ENCODE measurements at places on chromosomes 16 and 17. TPM values are rescaled to one million over a fixed set of nuclear protein-coding genes. Genes with fewer than 3 reads are reported as not detected.

- peak; percentile 78 for DNase-seq
Observed at GRCh38 chr16:10362077-10362863, 23.6 kb upstream of the ATF7IP2 start.

DNA sequence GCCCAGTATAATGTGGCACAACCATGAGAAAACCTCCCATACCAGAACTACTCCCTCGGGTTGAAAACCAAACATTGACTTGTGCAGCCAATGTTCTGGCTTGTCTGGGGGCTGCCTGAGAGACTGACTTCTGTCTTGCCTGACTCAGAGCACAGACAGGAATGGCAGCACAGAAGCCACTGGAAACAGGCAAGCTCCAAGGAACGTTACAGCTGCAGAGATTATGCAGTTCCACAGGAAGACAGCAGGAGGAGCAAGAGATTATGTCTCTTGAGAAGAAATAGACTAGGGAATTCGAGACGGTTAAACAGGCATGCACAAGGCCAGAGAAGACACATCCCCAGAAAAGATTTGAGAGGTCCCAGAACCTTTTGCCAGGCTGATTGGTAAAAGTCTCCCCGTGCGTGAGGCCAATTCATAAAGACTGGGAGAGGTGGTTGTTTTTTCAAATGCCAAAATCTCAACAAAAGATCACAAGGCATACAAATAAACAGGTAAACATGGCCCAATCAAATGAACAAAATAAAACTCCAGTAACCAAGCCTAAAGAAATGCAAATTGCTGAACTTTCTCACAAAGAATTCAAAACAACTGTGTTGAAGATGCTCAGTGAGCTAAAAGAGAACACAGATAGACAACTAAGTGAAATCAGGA, 90.6 kb upstream of the CDH5 start:
- peak; percentile 72 for DNase-seq

- peak; percentile 85 for DNase-seq
Observed at GRCh38 chr16:83215406-83216001, 588.7 kb downstream of the CDH13 start.

DNA sequence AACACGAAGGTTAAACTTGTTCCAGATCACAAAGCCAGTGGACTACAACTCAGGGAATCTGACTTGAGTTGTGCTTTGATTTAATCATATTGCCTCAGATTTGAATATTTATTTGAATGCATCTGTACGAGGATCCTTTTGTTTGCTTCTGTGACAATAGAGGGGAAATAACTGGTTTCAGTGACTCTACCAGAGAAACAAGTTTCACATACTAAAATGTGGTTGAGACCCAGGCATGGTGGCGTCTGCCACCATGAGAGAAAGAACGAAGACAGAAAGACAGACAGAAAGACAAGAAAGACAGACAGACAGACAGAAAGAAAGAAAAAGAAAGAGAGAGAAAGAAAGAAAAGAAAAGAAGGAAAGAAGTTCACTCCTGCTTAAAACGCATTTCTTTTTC, 24.0 kb downstream of the YWHAE start:
- DNase-seq, result no peak

- DNase-seq, result no peak
Observed at GRCh38 chr16:58828901-58829545, 94.9 kb upstream of the GOT2 start.

GRCh38 chr17:44927696-44928095, 12.4 kb upstream of the GFAP start:
- DNase-seq, result no peak

DNA sequence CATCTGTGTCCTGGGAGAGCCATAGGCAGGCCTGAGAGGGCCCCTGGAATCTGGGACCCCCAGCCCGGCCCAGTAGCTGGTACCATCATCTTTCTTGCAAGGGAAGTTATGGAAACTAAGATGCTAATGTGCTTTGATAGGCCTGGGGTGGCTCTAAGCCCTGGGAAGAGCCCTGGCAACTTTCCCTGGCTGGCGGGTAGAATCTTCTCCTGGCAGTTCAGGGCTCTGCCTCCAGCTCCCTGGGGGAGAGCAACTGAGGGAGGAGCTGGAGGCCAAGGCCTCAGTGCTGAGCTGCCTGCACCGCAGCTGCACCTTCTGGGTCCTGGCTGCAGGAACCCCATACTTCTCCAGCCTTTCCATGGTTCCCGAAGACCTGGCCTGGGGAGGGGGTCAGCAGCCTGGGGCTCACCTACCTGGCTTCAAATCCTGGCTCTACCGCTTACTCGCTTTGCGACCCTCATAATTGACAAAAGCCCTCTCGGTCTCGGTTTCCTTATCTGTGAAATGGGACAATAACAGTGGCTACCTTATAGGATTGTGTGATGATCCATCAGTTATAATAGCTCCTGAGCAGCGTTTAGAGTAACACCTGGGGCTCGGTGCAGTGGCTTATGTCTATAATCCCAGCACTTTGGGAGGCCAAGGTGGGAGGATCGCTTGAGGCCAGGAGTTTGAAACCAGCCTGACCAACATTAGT, 333.7 kb downstream of the SEC14L1 start:
- no peak for DNase-seq

DNA sequence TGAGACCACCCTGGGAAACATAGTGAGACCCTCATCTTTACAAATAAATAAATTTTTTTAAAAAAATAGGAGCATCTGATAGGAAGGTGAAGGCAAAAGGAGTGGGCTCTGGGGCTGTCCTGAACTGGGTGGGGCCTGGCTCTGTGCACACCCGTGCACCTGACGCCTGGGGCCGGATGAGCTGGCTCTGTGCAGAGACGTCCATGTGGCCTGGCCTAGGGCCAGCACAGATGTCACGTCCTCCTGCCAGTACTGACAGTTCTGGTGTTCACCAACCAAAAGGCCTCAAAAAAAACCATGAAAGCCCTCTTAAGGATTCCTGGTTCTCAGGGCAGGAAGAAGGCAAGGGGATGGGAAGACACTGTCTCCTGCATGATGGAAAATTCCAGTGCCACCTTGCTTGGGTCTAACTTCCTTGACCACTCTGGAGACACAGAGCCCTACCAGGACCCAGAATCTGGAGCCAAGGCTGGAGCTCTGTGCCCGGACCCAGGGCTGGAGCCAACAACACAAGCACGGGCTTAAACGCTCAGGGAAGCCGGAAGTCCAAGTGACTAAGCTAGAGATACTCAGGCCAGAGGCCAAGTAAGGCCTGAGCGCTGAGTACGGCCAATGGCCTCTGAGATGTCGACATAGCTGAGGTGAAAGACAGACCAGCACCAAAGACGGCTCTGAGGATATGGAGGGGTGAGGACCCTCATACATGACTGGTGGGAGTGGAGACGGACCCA, 32.9 kb downstream of the COPRS start:
- no peak for DNase-seq

DNA sequence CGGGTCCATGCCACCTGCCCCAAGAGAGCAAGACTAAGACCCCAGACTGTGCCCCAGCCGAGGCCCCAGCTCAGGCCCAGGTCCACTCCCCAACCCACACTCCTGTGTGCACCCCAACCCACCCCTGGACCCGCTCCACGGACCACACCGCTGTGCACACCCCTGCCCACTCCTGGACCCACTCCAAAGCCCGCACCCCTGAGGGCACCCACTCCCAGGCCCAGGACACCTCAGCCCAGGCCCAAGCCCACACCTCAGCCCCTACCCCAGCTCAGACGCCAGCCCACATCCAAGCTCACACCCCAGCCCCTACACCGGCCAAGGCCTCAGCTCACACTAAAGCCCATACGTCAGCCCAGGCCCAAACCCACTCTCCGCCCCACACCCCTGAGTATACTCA, 1.1 kb downstream of the SPEM3 start:
- no peak for DNase-seq

DNA sequence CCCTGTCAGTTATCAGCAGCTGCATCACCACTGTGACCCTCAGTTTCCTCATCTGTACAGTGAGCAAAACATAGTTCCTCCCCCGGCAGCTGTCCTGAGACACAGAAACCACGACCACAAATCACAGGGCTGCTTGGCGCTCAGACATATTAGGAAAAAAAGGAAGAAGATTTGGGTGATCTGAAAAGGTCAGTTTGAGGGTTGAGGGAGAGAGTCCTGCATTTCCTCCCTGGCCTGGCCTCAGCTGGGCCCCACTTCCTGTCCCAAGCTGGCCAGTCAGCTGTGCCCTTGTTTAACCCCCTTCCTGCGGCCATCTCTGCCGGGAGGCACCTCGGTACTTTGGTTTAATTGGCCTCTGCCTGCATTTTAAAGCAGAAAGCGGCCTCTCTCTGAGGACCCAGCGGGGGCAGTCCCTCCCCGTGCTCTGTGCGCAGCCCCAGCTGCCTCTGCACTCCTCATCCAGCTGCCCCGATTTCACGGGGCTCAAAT, 24.0 kb upstream of the CIBAR2 start:
- no peak for DNase-seq

- no peak for DNase-seq
Observed at GRCh38 chr16:867421-868385, 67.2 kb upstream of the GNG13 start.

- no peak for DNase-seq
Observed at GRCh38 chr16:31527734-31528274, at the start of gene AHSP. Gene AHSP (plus strand): TSS chr16:31527900. CDS start chr16:31528140, 240 bp downstream.

DNA sequence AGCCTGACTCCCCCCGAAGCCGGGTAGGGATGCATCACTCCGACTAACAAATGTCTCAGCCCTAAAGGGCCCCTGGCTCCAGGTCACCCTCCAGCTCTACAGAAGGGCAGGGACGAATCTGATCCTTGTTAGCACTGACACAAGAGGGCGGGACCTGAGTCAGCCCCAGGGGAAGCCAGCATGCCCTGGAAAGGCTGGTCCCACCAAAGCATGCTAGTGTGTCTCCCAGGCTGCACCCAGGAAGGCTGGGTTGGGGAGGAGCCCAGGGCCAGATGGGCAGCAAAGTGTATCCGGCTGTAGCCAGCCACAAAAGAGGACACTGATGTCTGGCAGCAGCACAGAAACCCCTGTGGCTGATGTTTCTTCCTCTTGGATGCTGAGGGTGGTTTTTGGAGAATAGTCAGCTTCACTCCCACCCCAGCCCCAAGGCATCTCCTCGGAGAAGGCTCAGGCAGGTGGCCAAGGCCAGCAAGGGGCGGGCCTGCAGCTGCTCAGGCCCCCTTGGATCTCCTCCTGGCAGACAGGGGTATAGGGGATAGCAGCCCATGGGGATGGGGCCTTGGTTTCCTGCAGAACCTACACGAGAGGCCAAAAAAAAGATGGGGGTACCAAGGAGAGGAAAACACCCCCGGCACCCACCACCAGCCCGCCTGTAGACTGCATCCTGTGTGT, 11.0 kb downstream of the NATD1 start:
- no peak for DNase-seq

GRCh38 chr17:47712330-47713023, 18.5 kb downstream of the TBKBP1 start:
- no peak for DNase-seq

DNA sequence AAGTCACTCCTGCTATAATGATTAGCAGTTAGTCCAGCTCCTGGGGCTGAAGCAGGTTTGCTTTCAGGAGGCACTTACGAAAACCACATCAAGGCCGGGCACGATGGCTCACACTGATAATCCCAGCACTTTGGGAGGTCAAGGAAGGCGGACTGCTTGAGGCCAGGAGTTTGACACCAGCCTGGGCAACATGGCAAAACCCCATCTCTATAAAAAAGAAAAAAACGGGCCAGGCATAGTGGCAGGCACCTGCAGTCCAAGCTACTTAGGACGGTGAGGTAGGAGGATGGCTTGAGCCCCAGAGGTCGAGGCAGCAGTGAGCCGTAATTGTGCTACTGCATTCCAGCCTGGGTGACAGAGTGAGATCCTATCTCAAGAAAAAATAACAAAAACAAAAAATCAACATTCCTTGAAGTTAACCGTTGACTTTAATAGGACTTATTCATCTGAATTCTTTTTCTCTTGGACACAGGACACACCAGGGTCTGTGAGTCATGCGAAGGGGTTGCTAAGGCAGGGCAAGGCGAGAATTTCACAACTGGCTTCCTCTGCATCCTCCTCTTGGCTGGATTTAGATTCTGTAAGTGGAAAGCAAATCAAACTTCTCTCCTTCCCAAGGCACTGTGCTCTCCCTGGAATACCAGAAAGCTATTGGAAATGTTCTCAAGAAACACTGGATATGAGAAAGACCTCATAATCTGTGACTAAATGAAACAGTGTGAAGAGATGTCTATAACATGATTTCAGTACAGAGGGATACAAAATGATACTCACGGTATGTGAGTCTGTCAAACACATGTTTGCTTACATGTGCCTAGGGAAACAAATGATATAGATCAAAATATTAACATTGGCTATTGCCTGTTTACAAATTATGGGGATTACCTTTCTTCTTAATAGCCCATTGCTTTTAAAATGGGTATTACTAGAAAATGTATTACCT, 99.5 kb downstream of the SYCE1L start:
- DNase-seq, result no peak

Gene AHSP
- total RNA-seq, result not detected

Gene HOXB7
- total RNA-seq, result 0.36 TPM

Gene ARSG
- total RNA-seq, result 7.1 TPM
